B cell (primary cell): ENCODE measurements at places on chromosomes 5 and 9.

GRCh38 chr5:90293931-90294330 is 115.6 kb downstream of the CETN3 start:
- DNase-seq = no peak

- DNase-seq = no peak
Observed at GRCh38 chr5:63860379-63860778, 101.9 kb downstream of the HTR1A start.

DNA sequence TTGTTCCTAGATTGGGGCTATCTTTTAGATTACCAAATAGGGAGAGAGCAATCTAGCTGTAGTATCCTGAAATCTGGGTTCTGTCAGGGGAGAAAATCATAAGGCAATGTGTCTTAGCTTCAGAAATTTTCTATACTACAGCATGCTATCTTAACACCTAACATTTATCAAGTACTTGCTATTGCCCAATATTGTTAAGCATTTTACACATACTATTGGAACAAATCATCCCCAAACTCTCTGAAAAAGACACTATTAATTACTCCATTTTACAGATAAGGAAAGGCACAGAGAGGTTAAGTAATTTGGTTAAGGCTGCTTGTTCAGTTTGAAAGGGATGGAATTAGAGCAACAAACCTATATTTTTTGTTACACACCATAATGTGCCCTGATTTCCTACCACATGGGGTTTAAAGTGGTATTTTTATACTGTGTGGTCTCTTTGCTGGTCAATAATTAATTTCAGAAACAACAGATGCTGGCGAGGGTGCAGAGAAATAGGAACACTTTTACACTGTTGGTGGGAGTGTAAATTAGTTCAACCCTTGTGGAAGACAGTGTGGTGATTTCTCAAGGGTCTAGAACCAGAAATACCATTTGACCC is 57.2 kb upstream of the RIC1 start:
- no peak for DNase-seq

DNA sequence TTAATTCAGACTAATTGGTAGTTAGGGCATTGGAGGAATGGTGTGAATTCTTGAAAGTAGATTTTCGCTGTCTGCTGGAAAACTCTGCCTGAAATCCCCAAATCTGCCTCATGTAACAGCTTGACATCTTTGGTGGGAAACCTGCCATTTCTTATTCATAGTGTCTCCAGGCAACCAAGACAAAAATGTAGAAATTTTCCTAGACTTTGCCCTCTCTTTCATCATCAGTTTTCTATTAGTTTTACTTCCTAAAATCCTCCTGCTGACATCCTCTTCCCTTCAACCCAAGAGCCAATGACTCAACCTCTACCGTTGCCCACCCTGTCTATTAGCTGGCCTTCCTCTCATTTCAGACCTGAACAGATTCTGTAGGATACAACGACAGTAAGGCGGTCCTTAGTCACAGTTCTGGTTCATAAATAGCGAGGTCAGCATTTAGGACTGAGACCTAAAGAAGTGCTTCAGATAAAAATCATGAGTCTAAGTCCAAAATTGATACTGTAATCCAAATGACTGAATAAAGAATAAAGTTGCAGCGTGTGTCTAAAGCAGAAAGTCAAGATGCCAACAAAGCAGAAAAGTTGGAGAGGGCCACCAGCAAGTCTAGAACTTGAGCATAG is 133.9 kb downstream of the MUSK start:
- DNase-seq = no peak

DNA sequence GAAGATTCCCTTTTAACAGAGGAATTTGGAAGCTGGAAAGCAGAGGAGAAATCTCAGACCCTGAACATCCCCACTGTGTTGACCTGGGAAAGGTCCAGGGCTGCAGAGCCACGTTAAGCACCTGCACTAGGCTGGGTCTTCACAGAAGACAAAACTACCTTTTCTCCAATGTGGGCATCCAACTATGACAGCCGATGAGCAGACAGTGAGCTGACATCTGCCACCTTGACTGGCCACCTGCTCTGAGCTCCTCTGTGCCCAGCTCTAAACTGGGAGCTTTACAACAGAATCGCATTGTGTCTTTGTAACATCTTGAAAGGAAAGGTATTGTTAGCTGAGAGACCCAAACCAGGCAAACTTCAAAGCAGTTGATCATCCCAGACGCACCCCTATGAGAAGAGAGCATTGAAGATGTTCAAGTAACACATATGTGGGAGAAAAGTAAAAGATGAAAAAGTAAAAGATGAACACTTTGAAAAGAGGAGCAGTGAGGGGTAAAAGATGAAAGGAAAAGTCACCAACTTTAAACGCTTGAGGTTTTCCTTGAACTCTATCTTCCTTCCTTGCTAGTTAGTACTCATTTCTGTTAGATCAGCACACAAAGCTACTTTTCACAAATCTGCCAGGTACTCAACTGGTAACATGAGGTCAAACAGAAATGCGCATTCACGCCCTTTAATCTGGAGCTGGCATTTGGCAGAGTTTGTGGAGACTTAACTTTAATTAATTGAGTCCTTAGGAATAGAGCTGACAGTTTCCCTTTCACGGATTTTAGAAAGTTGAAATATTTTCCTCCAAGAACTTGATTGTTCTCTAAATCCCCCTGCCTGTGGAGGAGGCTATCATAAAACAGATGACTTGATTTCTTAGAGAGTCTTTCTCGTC is 53.2 kb upstream of the CTXN3 start:
- DNase-seq = no peak

- no peak for DNase-seq
Observed at GRCh38 chr9:29332789-29333188, 1759.5 kb upstream of the C9orf72 start.

GRCh38 chr5:40736103-40736875 is 19.5 kb downstream of the TTC33 start:
- DNase-seq = peak; percentile 68

DNA sequence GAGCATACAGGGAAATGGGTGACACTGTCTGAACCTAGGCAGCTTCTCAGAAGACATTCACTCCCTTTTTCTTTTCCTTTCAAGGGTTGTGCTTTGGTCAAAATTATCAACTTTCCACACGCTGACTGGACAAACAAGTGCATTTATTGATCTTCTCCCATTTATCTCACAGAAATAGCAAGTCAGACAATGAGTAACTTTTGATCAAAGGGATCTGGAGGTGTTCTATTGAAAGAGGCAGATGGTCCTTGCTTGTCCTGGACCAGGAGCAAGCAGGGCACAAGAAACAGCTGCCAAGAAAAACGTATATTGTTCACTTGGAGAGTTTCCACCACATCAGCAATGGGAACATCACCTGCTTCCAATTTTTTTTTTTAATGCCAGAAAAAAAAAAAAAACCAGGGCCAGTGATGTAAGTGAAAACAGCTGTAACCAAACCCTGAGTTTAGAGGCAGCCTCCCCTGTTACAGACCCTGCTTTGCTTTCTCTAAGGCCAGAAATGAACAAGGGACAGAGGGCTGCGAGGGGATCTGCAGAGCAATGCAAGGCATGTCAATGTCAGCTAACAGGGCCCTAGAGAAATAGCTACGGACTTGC is 79.8 kb downstream of the NIPSNAP3B start:
- DNase-seq = no peak

DNA sequence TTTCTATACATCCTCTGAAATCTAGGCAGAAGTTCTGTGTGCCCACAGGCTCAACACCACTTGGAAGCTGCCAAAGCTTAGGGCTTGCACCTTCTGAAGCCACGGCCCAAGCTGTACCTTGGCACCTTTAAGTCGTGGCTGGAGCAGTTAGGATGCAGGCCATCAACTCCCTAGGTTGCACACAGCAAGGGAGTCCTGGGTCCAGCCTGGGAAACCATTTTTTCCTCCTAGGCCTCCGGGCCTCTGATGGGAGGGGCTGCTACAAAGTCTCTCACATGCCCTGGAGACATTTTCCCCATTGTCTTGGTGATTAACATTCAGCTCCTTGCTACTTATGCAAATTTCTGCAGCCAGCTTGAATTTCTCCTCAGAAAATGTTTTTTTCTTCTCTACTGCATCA is 15.5 kb upstream of the PLK2 start:
- no peak for DNase-seq

- no peak for DNase-seq
Observed at GRCh38 chr9:123120953-123121352, 87.5 kb downstream of the GPR21 start.

- no peak for DNase-seq
Observed at GRCh38 chr9:21154018-21154608, 12.3 kb downstream of the IFNA21 start.

DNA sequence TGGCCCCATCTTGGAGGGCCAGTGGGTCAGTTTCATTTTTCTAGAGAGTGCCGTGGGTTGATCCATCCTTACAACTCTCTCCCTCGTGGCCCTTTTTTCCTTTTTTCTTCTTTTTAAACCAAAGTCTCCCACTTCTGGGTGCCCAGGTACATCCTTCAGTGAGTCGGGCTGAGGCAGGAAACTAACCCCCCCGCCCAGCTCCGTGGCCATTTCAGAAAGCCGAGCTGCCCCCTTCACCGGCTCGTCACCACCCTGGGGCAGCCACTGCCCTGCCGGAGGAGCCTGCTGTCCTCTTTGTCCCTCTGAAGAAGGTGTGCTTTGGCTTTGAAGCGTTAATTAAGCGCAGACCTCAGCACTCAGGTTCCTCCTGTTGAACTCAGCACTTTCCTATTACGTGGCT is 5.2 kb downstream of the CFAP77 start:
- DNase-seq = no peak

- no peak for DNase-seq
Observed at GRCh38 chr5:119954106-119954505, 324.7 kb downstream of the FAM170A start.

GRCh38 chr5:172444110-172444510 is 10.2 kb downstream of the SH3PXD2B start:
- DNase-seq = no peak

DNA sequence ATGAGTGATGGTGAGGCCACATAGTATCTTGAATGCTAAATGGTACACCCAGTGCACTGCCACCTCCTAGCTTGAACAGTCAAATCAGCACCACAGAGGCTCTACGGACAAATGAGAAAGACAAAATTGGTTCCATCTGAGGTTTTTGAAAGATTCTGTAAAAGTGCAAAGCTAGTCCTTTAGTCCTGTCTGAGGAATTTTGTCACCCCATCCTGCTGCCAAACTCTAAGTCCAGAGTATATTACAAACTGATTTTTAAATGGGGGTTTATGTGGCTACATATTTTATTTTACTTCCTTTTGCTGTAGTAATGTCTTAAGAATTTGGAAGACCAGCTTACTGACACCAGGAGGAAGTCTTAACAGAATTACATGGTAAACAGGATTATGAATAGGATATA is 7.7 kb downstream of the FREM1 start:
- no peak for DNase-seq

GRCh38 chr5:150075806-150076205 is 10.5 kb downstream of the CSF1R start:
- DNase-seq = no peak

GRCh38 chr5:97101189-97101910 is 41.1 kb downstream of the LIX1 start:
- no peak for DNase-seq

DNA sequence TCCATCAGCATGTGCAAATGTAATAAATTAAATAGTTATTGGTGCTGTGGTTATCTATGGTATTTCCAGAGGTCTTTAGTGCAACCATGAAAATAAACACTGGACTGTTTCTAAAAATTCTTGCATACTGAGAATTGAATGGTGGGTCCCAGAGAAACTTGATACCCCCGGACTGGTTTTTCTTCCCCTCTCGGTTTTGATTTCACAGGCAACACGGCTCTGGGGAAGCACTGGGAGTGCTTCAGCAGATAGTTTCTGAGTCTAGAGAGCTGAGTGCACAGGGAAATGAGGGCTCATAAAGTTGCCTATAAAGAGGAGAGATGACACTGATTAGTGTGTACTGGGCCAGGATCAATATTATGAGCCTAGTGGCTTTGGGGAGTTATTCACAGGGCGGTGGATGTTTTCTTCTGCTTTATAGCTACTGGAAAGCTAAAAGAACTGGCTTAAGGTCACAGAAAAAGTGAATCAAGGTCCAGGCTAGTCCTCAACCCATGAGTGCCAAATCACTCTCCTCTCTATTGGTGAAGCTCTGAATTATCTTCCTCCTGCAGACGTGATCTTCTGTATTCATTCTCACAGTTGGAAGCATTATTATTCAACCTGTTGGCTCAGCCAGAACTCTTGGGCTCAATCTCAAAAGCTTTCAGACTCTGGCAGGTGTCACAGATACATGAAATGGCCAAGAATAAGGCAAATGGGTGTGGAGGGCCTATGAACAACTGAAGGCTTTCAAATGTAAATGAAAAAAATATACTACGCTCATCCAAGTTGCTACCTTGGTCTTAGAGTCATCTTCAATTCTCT is 170.2 kb upstream of the HMHB1 start:
- DNase-seq = no peak

GRCh38 chr5:128645581-128645980 is 107.5 kb upstream of the FBN2 start:
- no peak for DNase-seq

DNA sequence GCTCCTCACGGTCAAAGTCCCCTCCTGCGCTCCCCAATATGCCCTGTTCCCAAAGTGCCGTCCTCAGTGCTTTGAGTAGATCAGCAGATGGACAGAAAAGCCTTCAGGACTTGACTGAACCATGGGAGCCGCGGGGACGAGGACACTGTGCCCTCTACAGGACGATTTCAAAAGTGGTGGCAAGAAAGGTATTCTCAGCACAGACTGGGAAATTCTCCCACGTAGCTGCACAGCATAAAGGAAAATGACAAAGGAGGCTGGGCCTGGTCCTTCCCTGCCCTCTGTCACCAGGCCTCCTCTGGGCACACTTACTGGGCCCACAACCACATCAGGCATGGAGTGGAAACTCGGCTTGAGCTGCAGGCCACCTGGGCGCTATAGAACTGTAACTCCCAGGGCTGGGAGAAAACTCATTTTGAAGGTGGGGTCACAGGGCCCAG is 16.7 kb upstream of the MTMR12 start:
- peak; percentile 71 for DNase-seq

- DNase-seq = no peak
Observed at GRCh38 chr5:17696627-17697026, 62.4 kb downstream of the TAF11L14 start.

DNA sequence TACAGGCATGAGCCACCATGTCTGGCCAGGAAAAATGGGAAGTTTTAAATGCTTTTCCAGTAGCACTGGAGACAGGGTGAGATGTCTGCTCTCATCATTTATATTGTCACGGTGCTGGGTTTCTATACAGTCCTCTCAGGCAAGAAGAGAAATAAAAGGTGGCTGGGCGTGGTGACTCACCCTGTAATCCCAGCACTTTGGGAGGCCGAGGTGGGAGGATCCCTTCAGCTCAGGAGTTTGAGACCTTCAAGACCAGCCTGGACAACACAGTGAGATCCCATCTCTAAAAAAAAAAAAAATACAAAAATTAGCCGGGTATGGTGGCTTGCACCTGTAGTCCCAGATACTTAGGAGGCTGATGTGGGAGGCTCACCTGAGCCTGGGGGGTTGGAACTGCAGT is 4.8 kb upstream of the GRIN1 start:
- DNase-seq = no peak

GRCh38 chr5:128662997-128663396 is 125.0 kb upstream of the FBN2 start:
- no peak for DNase-seq

DNA sequence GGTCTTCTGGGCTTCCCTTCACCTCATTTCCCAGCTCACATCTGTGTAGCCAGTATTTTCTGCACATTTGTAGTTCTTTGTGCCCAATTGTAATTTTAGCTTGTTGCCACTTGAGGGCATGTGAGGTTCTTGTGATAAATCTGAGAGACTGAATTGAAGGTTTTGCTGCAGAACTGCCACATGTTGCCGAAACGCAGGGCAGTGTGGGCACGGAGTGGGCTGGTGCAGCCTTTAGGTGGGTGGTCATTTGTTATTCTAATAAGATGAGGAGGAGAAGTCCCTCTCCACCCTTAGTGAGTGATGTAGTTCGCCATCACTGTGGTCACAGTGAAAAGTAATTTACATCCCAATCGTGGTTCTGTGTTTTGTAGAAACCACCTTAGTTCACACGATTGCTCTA is 21.2 kb downstream of the OTULIN start:
- DNase-seq = peak; percentile 70
